ENCODE measurements at places on chromosomes 2 and 18.

DNA sequence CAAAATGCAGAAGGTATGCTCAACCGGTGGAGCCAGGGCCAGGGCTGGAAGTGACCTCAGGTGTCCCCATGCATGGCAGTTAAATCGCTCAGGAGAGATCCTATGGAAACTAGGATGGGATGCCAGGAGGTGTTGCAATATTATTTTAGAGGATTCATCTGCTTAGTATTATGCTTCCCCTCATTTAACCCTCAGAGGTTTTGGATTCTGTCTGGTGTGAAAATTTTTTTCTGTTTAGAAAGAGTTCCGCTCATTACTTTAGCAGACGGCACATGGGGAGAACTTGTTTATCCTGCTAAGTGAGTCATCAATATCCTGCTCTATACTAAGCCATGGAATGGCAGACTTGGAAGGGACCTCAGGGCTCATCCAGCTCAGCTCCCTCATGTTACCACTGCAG lies 42.5 kb downstream of the TRIB2 start:
- peak; percentile 86 for DNase-seq

- no peak for DNase-seq
Observed at GRCh38 chr2:134027980-134028379, 225.9 kb upstream of the MGAT5 start.

GRCh38 chr2:31000970-31001369 lies 137.3 kb downstream of the GALNT14 start:
- no peak for DNase-seq

- DNase-seq, result no peak
Observed at GRCh38 chr18:57970356-57971095, 73.5 kb upstream of the NEDD4L start.

DNA sequence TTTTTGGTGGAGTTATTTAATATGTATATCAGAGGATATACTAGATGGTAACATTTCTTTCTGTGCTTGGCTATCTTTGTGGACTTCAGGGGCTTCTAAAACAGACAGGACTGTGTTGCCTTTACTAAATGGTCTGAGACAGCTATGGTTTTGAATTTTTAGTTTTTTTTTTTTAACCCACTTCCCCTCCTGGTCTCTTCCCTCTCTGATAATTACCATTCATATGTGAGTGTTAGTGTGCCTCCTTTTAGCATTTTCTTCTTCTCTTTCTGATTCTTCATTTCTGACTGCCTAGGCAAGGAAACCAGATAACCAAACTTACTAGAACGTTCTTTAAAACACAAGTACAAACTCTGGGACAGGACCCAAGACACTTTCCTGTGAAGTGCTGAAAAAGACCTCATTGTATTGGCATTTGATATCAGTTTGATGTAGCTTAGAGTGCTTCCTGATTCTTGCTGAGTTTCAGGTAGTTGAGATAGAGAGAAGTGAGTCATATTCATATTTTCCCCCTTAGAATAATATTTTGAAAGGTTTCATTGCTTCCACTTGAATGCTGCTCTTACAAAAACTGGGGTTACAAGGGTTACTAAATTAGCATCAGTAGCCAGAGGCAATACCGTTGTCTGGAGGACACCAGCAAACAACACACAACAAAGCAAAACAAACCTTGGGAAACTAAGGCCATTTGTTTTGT lies 52.7 kb downstream of the SMAD4 start:
- no peak for DNase-seq

GRCh38 chr18:63261029-63261428 lies 58.5 kb downstream of the BCL2 start:
- no peak for DNase-seq

- DNase-seq, result no peak
Observed at GRCh38 chr2:209094221-209094620, 329.6 kb upstream of the MAP2 start.

GRCh38 chr2:207718521-207718920 lies 7.1 kb downstream of the CCNYL1 start:
- no peak for DNase-seq

- no peak for DNase-seq
Observed at GRCh38 chr2:10721396-10722251, at the start of gene ATP6V1C2. Gene ATP6V1C2, plus strand, starts transcription at chr2:10721630. Its CDS starts 1,220 bp downstream, at chr2:10722850.

DNA sequence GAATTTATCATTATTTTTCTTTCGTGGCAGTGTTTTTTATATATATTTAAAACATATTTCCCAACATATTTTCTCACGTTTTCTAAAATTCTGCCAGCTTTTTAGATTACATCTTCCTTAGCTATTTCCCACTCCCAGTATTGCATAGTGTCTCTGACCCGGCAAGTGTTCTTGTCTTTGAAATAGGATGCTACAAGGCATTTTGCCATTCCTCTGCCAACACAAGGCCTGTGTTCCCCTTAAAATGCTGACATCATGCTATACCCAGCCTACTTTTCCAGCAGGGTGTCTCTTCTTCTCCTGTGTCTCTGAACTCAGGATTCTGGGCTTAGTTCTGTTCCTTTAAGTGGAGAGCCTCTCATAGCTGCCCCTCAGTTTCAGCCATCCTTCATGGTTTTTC lies 115.2 kb downstream of the DIS3L2 start:
- no peak for DNase-seq

DNA sequence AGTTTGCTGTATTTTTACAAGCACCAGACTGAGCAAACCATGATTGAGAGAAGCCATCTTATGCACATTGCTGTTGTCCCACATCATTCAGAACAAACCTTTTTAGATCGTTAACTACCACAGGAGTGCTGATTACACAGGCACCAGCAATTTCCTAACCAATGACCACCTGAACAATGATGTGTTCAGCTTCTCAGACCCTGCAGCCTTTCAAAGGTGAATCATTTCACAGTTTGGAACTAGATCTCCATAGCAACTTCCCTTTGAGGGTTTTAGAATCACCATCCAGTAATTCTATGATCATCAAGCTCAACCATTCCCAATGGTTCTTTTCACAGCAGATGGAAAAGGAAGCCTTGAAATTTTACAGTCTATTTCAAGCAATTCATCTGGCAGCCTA lies 71.4 kb downstream of the OLA1 start:
- DNase-seq, result peak; percentile 15

DNA sequence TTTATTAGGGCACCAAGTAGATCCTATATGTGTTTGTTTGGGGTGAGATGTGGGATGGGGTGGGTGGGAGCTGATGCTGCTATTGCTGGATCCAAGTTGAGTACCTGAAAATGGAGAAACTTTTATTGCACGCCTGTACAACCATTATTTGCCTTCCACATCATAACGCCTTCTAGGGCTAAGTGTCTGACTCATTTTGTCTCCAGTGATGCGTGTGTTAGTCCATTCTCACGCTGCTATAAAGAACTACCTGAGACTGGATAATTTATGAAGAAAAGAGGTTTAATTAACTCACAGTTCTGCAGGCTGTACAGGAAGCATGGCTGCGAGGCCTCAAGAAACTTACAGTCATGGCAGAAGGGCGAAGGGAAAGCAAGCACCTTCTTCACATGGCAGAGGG lies 58.2 kb downstream of the KDM3A start:
- no peak for DNase-seq

DNA sequence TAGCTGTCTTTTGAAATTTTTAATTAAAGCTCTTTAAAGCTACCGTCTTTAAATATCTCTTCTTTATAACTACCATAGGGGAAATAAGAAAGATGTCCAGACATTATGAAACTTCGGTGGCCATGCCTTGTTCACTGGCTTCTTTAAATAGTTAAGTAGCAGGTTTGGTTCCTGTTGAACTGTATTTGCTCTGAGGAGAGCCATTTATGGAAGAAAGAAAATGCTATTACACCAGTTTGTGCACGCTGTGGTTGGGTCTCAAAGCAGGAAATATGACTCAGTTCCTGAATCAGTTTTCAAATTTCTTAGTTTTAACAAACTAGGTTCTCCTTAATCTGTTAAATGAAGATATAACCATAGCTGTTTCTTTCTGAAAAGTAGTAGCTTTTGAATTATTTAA lies 12.2 kb downstream of the ARPC2 start:
- peak; percentile 58 for DNase-seq

DNA sequence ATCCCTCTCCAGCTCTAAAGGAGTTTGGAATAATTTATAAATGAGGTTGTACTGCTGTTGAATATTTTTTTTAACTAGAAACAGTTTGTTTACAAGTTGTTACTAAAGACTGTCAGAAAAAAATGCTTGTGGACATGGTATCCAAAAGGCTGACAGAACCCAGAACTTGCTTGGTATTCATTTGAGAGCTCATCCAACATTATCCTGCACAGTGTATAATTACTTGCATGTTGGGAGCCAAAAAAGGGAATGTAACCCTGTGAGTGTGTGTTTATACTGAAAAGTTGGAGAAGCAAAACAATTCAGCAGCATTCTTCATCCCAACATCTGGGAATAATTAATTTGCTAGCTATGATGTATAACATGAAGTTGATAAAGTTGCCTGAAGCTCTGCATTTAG lies 42.1 kb upstream of the EHBP1 start:
- peak; percentile 72 for DNase-seq

- DNase-seq, result no peak
Observed at GRCh38 chr2:80092474-80092873, 212.1 kb downstream of the LRRTM1 start.

GRCh38 chr18:74420481-74420880 lies 36.6 kb downstream of the DIPK1C start:
- DNase-seq, result no peak

GRCh38 chr2:109529532-109530449 lies 84.0 kb downstream of the SEPTIN10 start:
- peak; percentile 54 for DNase-seq

- no peak for DNase-seq
Observed at GRCh38 chr2:121949271-121949670, 193.8 kb downstream of the TSN start.

- no peak for DNase-seq
Observed at GRCh38 chr2:3121601-3122000, 256.0 kb downstream of the EIPR1 start.

DNA sequence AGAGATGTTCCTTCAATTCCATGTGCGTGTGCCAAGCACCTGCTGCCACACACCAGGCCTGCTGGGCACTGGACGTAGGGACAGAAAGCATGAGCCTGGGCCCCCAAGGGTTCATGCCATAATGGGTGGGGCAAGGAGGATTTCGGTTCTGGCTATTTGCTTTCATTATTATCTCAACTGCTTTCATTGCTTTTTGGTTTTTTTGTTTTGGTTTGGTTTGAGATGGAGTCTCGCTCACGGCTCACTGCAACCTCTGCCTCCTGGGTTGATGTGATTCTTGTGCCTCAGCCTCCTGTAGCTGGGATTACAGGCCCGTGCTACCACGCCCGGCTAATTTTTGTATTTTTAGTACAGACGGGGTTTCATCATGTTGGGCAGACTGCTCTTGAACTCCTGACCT lies 57.2 kb downstream of the SF3B1 start:
- DNase-seq, result no peak

GRCh38 chr2:151827564-151828142 lies 568 bp downstream of the ARL5A start:
- DNase-seq, result no peak

GRCh38 chr2:170123593-170123992 lies 54.4 kb upstream of the MYO3B start:
- DNase-seq, result no peak

- DNase-seq, result peak; percentile 97
Observed at GRCh38 chr2:238285653-238286082, 2.7 kb downstream of the PER2 start.

DNA sequence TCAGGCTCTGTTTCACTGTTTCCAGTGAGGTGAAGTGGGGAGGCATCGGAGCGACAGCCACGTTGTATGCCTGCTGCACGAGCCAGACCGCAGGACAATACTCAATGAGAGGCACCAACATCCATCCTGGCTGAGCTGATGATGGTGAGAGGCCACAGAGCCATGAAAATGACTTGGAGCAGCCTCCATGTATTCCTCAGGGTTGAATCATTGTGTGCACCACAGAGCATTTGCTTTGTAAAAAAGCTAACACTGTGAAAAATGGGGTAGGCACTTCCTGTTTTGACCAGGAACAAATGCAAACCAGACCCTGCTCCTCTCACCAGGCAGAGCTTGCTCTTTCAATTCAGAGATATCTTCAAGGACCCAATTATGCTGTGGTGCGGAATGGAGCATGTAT lies 87.2 kb downstream of the LPIN1 start:
- DNase-seq, result peak; percentile 35

- DNase-seq, result no peak
Observed at GRCh38 chr2:170475878-170476277, 239.3 kb upstream of the SP5 start.

GRCh38 chr2:187519419-187520120 lies 34.7 kb downstream of the TFPI start:
- no peak for DNase-seq

DNA sequence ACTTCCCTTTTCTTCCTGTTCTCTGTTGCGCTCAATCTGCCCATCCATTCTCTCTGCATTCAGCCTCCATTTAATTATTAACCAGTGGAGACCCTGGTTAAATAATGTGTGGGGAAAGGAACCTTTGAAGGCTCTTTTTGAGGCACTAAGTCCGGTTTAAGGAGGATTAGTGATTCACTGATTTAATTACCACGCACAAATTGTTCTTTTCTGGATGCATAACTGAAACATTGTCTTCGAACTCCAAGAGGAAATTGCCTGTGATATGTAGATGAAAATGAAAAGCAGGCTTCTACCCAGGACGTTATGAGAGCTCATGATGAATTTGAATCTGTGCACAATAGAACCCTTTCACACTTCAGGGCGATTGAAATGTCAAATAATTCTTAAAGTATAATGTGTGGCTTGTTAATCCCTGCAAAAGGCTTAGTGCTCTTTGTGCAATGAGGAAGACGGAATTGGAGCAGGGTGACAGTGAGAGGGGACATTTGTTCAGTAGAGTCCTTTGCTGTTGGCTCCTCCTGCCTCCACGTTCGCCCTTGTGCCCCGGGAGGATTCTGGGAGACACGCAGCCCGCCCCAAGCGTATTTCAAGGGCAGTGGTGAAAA lies 51.1 kb upstream of the ZNF236 start:
- DNase-seq, result no peak

GRCh38 chr2:98356729-98357128 lies 10.5 kb downstream of the CNGA3 start:
- DNase-seq, result no peak

DNA sequence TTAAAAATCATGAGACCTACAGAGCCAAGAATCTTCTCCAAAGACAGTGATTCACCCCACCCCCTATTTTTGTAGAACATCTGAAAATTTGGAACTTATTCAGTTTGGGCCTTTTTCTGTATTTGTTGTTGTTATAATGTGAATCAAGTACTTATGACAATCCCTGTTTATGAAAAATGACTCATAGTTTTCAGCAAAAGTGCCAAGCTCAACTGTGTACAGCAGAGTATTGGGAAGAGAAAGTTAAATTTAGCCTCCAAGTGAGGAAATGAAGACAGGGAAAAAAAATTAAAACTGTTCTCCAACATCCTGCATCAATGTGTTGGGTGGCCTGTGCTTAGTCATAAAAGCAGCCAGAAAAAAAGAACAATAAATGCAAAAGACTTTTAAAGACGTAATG lies 46.2 kb downstream of the LRATD1 start:
- peak; percentile 36 for DNase-seq

Data from stromal cell of bone marrow (primary cell).